Activated T-helper 1 cell treated with anti-CD3 and anti-CD28 coated beads, Interleukin-2, amount 50 U/mL, for 16 hours (primary cell): ENCODE measurements at places on chromosomes 3 and 15.

DNA sequence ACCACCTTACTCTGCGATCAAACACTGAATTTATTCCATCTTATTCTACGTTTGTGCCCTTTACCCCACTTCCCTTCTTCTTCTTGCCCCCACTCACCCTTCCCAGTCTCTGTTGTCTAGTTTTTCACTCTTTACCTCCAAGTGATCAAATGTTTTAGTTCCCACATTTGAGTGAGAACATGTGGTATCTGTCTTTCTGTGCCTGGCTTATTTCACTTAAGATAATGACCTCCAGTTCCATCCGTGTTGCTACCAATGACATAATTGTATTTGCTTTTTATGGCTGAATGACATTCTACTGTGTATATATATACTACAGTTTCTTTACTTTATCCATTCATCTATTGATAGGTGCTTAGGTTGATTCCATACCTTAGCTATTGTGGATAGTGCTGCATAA lies 78.8 kb downstream of the PDCD6IP start:
- no peak for DNase-seq

DNA sequence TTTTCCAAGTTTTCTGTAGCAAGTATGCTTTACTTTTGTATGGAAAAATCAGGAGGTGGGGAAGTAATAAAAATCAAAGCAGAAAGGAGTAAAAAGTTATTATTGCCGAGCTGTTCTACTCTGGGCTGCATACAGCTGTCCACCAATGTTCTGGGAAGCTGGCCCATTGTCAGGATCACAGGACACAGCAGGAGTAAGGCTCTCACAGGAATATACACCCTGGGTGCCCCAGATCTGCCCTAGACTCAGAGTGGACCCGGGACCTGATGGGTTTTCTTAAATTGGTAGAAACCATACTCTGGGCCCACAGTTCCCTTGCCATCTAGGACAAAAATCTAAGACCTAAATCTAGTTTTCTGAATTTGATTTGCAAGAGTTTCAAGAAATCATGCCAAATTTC lies 60.4 kb downstream of the TNIK start:
- DNase-seq, result no peak

DNA sequence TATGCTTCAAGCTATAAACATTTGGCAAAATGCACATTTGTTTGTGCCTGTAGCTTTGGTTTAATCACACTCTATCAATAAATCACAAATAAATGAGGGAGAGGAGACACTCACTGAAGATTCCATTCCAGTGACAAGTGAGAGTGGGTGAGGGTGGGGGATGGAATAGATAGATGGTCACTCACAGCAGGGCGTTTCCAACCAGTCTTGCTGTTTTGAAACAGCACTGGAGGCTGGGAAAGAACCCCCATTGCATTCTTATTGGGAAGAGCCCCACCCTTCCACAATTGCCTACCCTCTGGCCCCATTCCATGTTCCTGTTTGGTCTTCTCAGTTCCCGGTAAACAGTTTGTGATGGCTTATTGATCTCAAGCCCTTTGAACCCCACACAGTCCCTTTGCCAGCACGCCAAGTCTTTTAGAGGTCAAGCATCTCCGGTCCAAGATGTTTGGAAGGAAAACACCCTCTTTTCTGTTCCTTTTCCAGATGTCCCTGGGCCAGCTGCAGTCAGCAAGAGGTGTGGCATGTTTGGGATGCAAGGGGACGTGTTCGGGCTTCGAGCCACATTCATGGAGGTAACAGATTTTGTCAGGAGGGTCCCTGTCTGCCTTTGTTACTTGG lies 30.7 kb downstream of the LMCD1 start:
- DNase-seq, result no peak

- no peak for DNase-seq
These were observed 257.2 kb upstream of the TPRG1 start for GRCh38 chr3:188914552-188914951.

GRCh38 chr15:65067645-65068402 lies at the start of gene RASL12:
Gene RASL12, minus strand, starts transcription at chr15:65067991. Its CDS starts 156 bp downstream, at chr15:65067835.
- DNase-seq, result no peak

DNA sequence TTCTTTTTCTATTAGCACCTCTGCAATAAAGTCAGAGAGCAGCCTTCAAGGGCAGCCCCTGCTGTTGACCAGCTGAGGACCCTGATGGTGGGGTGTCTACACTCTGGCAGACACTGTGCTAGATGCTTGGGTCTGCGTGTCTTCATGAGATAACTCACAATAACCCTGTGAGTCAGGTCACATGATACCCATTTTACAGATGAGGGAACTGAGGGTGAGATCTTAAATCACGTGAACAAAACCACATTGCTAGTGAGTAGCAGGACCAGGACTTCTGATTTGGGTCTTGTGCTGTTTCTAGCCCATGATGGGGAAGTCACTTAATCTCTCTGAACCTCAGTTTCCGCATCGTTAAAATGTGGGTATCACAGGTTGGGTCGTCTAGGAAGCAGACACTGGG lies 118.5 kb upstream of the LIPC start:
- no peak for DNase-seq

DNA sequence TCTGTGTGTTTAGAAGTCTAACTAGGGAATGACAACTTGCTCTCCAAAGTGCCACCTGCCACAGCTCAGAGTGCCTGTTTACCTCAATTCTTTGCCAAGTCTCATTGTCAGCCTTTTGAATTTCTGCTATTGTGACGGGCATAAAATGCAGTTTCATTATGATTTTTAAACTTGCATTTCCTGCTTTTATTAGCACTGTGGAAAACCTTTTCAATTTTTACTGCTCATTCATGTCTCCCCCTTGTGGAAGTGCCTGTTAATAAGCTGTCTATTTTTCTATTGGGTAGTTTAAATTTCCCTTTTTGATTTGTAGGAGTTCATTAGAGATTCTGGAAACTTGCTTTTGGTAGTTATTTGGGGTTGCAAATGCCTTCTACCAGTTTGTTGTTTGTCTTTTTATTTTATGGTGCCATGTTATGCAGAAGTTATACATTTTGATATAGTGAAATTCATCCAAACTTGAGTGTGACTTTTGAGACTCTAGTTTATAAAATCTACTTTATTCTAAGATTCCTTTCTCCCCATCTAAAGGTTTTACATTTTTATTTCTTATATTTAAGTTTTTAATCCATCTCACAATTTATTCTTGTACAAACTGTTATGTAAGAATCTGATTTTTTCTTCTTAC lies 53.9 kb upstream of the FRMD4B start:
- no peak for DNase-seq

GRCh38 chr15:62413153-62413552 lies 248.1 kb upstream of the C2CD4B start:
- no peak for DNase-seq

GRCh38 chr3:162292409-162292808 lies 795.8 kb downstream of the OTOL1 start:
- DNase-seq, result no peak

DNA sequence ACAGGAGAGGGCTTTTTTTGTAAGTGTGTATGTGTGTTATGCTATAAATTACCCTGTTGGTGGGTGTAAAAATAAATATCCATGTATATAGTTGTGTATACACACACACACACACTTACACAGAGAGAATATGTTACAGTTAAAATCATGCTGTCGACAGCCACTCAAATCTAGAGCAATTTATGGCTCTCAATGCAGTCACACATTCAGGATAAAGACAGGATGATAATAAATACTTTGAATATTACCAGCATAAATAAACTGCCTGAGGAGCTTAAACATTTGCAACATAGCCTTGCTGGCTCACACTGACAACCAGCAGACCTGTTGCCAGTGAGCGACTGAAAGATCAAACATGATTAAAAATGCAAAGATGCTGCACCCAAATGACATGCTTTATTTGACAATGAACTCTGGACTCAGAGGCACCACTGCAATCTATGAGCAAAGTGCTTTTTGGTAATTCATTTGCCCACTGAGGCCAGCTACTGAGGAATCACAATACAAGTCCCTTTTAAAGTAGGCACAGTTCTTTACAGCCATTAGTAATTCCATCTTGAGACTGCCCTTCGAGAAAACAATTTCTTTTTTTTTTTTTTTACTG lies 458.9 kb downstream of the FHIT start:
- no peak for DNase-seq

- no peak for DNase-seq
These were observed 178.0 kb downstream of the FMN1 start for GRCh38 chr15:33016405-33017024.

GRCh38 chr15:51048308-51048707 lies 46.4 kb downstream of the TNFAIP8L3 start:
- DNase-seq, result no peak

GRCh38 chr3:140636406-140637138 lies 41.3 kb upstream of the TRIM42 start:
- DNase-seq, result no peak

DNA sequence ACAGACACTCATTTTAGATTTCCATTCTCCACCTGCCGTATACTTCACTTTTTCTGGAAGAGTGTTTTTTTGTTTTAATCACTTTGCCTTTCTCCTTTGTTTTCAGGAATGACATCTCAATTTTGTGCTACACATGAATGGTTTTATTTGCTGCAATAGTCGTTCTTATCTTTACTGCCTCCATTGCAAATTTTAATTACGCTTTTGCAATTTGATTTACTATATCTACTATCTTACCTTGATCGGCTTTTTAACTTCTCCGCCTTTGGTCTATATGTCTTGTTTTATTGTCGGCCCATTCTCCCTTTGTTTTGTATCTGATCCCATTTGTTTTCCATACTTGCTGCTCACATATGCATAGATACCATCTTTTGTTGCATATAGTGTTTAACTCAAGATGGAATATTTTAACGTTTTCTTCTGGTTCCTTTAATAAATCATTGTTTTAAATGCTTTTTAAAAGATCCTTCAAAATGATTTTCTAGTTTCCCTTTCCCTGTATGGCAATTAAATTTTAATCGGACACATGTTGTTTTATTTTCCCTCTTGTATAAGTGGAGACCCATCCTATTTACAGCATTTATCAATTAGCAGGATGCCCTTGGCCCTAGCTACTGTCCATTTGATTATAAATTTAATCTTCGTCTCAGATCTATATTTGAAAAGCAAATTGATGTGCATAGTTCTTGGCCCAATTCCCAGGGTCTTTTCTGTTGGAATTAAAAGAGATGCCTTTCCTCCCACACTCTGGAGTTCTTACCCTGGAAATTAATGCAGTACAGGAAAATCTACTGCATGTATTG lies 97.2 kb upstream of the CNTN4 start:
- no peak for DNase-seq

- no peak for DNase-seq
These were observed 23.7 kb downstream of the TPRA1 start for GRCh38 chr3:127566833-127567232.

DNA sequence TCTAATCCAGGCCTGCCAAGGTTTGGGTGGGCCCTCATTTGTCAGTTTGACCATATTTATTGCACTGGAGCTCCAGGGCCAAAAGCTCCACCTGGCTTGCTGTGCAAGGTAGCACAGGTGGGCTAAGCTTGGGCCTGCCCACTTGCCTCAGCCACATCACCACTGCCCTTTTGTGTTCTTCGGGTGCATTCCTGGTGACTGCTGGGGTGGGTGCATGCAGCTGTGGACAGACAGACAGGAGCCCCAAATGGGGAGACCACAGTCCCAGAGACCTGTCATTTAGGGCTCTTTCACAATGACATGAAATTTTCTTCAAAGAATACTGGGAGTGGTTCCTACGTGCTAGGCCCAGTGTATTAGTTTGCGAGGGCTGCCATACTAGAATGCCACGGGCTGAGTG lies 2.7 kb downstream of the MESP2 start:
- no peak for DNase-seq

- DNase-seq, result no peak
These were observed 22.8 kb downstream of the SATB1 start for GRCh38 chr3:18402239-18402799.

GRCh38 chr15:95174301-95175259 lies 943.2 kb downstream of the MCTP2 start:
- DNase-seq, result no peak

GRCh38 chr15:65101411-65101890 lies 13.5 kb downstream of the UBAP1L start:
- DNase-seq, result peak; percentile 11

DNA sequence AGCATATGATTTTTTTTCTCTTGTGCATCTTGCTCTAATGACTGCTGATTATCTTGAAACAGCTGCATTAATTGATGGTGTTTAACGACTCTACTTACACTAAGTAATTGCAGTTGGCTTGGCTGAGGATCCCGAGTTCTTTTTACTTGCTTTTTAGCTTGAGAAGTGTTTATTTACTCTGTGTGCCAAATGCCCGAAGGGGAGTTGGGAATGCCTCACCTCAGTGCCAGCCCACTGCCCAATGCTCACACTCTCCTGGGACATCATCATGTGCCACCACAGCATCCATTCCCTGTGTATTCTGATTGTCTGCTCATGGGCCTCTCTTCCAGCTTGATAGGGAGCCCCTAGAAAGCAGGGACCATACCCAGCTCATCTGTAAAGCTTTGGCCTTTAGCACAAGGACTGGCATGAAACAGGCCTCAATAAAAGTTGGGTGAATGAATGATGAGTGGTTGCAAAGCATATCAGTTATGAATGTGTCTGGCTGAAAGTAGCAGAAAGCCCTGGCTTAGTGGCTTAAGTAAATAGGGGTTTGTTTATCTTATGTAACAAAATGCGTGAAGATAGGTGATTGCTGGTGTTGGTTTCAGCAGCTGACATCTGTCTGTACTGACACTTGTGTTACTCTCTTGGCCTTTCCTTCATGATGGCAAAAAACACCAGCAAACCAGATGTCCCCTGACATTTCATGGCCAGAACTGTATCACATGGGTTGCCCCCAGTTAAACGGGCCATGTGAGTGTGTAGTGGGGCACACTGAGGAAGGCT lies 8.1 kb downstream of the PXYLP1 start:
- DNase-seq, result no peak

DNA sequence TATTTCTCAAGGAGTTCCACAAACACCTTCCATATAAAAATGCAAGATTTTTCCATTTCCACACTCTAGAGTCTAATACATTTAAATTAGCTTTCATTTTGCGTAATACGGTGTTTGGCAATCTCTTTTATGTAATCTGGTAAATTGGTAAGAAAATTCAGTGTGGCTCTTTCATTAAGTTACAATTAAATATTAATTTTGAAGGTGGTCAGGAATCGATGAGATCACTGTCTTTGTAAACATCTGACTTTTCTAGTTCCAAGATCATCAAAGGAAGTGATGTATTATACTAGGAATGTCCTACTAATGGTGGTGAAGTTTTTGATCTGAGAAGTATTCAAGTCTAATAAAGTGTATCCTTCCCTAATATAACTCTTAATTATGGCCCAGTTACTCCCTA lies 1.1 kb upstream of the UTS2B start:
- no peak for DNase-seq

DNA sequence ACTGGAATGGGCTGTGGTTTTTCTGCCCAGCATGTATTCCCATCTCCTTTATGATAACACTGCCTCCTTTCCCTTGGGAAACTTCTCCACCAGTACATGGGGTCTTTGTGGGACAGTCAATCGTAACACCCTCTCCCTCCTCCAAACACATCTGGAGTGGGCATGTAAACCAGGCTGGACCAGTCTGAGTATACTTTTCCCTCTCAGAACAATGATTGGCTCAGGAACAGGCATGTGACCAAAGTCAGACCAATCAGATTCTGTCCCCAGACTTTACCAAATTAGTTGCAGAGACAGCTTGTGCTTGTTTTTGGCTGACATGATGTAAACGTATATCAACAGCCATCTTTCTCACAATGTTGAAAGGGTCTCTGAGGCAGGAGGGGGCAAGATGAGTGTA lies 97.1 kb upstream of the CRBN start:
- no peak for DNase-seq

GRCh38 chr15:68340726-68341671 lies 63.5 kb downstream of the FEM1B start:
- no peak for DNase-seq
